Jurkat, Clone E6-1 (cell line): ENCODE measurements at places on chromosomes 1 and 21.

- no peak for DNase-seq
These were observed 149.2 kb downstream of the PSMG1 start for GRCh38 chr21:39033878-39034589.

- peak; percentile 41 for DNase-seq
These were observed 32.2 kb upstream of the CYP4X1 start for GRCh38 chr1:46991083-46991923.

- DNase-seq, result no peak
These were observed 61.6 kb downstream of the S100B start for GRCh38 chr21:46543306-46543705.

DNA sequence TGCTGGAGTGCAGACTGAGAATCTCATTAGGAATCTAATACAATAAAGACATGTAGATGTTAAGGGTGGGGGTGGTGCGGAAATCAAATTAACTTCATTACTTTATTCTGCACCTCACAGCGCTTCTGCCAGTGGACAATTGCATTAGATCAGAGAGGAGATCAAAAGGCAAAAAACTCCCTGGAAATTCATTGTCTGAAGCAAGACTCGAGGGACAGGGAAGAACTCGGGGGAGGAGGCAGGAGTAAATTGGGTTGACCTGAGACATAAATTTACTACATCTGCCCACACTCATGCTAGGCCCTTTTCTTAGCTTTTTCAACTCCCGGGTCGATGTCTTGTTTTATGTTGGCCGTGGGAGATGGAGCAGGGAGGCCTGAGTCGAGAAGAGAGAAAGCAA is 315.4 kb downstream of the SPATA17 start:
- DNase-seq, result no peak

- DNase-seq, result no peak
These were observed 13.1 kb downstream of the RNF220 start for GRCh38 chr1:44418022-44418673.

GRCh38 chr1:247322442-247322841 is 9.2 kb downstream of the ZNF496 start:
- no peak for DNase-seq

DNA sequence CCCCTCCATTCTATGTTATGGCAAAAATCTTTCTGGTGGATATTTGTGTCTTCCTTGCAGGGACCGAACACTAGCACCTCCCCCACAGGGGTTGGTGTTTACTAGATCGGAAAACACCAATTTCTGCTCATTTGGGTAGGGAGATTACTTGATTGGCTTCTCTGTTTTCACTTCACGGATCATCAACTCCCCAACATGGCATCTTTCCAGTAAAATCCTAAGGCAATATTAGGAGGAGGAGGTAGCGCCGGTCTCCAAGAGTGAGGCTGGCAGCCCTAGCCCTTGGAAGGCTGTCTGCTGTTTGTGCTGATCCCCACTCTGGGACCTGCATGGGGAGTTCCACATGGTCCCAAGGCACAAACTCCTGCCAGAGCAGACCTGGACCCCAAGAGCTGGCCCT is 12.2 kb downstream of the VASH2 start:
- DNase-seq, result no peak

DNA sequence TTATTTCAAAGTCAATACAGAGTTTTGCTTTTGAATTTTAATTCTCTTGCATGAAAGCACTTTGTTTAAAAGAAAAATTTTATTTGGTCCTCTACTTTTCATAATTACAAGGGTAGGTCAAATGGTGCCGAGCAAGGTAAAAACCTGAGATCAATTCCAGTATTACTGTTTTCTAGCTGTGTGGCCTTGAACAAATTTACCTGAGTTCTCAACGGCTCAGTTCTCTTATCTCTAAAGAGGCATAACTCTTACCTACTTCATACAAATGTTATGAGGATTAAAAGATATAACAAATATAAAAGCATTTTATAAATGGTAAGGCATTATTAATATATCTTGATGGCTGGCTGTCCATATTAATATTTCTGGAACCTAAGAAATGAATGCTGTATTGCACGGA is 42.5 kb downstream of the USP24 start:
- DNase-seq, result no peak

- DNase-seq, result no peak
These were observed 18.7 kb downstream of the ECE1 start for GRCh38 chr1:21271550-21271949.

- DNase-seq, result peak; percentile 93
These were observed 1.0 kb upstream of the ATP2B4 start for GRCh38 chr1:203625628-203626019.

DNA sequence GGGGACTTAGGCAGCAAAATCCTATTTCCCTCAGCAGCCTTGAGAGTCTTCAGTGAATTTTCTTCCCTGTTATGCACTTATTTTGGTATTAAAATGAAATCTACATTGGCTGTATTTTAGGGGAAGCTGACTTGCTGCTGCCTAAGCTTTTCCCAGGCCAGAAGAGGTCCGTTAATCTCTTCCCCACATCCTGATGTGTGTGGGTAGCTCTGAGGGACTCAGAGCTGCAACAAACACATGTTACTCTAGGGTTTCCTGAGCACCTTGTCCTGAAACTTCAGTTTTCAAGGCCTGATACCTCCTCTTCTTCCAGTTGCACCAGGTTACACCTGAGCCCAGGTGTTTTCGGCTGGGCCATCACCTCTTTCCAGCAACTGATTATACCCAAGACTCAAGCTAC is 51.5 kb downstream of the SYT6 start:
- DNase-seq, result no peak

GRCh38 chr1:7528386-7529198 is 242.5 kb upstream of the VAMP3 start:
- DNase-seq, result no peak

DNA sequence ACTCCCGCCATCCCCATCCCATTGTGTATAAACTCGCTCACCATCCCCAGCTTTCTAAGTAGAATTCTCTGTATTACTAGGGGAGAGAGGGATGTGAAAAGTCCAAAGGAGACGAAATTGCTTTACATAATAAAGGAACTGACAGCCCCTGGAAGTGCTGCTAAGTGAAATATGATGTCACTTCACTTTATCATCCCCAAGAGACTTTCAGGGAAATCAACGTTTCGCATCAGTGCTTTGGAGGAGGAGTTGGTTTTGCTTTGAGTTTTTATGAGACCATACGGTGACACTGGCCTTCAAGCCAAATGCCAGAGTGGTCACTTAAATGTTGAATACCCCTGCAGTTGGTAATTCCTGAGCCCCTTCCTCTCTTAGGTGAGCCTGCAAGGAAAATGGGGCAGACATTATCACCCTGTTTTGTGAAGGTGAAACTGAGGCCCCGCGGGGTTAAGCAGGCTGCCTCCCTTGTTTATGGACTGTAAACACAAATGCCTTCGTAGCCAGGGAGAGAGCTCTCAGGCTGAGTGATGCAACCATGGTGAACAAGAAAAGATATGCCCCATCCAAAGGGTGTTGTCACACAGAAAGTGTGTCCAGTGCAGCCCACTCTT is 58.4 kb upstream of the KAZN start:
- no peak for DNase-seq

GRCh38 chr1:8858112-8858668 is 20.3 kb downstream of the ENO1 start:
- DNase-seq, result no peak

DNA sequence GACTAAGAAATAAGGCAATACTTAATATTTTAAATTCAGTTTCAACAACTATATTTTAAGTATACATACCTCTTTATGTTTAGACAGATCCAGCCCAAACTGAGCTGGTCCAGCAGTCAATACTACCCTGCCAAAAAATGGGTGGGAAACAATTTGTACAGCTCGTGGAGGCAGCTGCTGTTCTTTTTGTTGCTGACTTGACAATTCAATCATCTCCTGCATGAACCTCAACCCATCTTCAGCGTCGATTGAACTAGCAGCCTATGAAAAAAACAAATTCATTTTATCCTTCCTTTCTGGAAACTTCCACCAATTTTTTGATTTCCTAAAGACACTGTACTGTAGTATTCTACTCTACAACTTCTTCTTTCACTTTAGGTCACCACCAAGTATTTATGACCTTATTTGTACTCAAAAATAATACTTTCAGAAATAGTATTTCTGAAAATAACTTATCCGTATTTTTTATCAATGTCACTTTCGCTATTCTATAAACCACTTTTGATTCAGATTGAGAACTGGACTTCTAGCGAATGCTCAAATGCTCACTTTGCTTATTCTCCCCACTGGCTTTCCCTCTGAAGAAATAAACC is 46.5 kb downstream of the EDEM3 start:
- no peak for DNase-seq

GRCh38 chr1:202160377-202160940 is at the start of gene PTPN7:
TSS of gene PTPN7 (minus strand) at chr1:202160602. CDS start at chr1:202159402, 1,200 bp downstream.
- peak; percentile 89 for DNase-seq

GRCh38 chr1:157369808-157370521 is 182.3 kb downstream of the FCRL5 start:
- peak; percentile 54 for DNase-seq

GRCh38 chr1:230175839-230176238 is 108.8 kb downstream of the GALNT2 start:
- DNase-seq, result no peak

DNA sequence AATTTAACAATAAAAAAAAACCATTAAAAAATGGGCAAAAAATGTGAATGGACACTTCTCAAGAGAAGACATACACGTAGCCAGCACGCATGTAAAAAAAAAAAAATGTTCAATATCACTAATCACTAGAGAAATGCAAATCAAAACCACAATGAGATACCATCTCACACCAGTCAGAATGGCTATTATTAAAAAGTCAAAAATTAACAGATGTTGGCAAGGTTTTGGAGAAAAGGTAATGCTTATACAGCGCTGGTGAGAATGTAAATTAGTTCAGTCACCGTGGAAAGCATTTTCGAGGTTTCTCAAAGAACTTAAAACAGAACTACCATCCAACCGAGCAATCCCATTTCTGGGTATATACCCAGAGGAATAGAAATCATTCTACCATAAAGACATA is 1091.5 kb upstream of the B3GALT2 start:
- no peak for DNase-seq

- no peak for DNase-seq
These were observed 7.7 kb upstream of the RAB4A start for GRCh38 chr1:229263254-229263653.

DNA sequence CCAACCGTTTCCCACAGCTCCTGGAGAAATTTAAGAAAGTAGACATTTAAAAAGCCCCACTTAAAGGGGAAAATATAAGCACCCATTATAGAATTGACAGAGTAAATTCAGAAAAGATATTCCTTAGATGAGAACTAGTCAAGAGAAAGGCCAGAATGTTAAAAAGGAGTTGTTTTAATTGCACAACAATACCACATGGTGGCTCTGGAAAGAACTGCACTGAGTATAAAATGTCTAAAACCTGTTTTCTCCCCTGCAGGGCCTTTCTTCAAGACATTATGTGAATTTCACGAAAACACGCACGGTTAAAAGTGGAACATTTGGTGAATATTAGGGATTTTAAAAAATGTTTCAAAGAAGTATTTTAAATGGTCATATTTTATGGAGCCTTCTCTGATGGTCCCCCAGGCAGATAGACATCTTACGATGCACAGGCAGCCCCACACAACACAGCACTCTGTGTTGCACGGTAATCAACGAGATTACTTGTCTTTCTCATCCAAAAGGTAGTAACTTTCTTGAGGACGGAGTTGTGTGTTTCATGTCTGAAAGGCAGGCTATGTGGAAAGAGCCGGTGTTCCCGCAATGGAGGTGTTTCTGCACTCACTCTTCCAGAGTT is 101.9 kb downstream of the PRRX1 start:
- peak; percentile 18 for DNase-seq

GRCh38 chr1:37169241-37169640 is 134.9 kb upstream of the GRIK3 start:
- DNase-seq, result no peak

- no peak for DNase-seq
These were observed 470 bp upstream of the RTCA start for GRCh38 chr1:100265562-100265930.

GRCh38 chr1:117362986-117363385 is 4.3 kb upstream of the MAN1A2 start:
- no peak for DNase-seq

- peak; percentile 6 for DNase-seq
These were observed 103.6 kb upstream of the IVNS1ABP start for GRCh38 chr1:185420588-185421081.

DNA sequence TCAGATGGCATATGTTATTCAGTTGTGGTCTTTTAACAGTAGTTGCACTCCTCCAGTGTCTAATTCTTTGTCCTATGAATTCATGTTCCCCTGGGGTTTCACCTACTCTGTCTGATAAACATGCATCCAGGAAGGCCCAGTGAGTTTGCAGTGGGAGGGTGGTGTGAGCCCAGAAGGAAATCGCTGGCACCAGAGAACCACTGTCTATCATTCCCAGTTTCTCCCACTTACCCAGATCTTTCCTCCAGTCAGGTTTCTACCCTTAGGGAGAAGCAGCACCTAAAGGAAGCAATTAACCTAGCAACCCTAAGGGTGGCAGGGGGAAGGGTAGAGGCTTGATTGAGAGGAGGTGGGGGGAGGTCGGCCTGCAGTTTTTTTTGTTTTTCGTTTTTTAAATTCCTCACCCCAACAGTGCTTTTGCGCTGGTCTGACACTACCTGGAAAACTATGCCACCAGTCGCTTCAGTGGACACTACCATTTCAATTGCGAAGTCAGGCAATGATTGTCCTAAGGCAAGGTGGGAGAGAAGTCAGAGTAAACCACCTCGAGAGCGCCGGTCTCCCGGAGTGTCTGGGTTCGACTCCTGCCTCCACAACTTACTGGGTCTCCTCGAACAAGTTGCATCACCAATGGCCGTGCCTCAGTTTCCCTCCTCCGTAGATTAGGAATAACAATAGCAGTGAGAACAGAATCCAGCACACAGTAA is 766 bp upstream of the SLC44A3 start:
- DNase-seq, result no peak

DNA sequence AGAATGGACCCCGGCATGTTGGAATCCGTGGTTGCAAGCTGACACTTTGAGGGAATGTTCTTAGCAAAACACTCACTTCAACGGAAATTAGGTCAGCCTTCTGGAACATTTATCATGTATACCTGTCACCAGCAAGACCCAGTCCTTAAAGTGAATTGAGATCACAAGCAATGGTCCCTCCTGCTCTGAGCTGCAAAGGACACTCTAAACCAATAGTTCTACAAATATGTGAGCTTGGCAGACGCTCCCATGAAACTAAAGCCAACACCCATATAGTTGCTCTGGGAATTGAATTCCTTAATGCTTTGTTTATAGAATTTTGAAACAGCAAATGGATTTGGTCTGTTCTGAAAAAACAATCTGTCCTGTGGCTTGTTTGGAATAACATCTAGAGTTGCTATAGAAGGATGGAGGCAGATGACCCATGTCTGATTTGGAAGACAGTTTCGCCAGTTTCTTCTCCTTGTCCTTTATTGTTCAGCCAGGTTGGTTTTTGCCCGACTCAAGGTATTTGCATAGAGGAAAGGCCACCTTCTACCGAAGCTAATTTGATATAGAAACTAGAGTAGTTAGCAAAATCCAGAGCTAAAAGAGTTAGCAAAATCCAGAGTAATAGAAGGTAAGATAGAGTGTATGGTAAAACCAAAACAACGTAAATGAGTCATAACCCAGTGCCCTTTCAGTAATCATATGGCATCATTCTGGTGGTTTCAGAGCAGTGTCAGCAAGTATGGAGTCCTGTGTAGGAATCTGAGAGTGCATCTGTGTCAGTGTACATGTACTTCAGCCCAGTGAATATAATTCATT is 236.2 kb downstream of the NFIA start:
- DNase-seq, result no peak

GRCh38 chr1:161313554-161314200 is 504 bp upstream of the SDHC start:
- DNase-seq, result no peak

GRCh38 chr1:166840309-166841274 is 1.3 kb downstream of the POGK start:
- DNase-seq, result no peak

GRCh38 chr1:27127419-27127818 is 27.5 kb downstream of the SLC9A1 start:
- no peak for DNase-seq
